Right hindlimb (tissue), 1 donor: ENCODE measurements at places on chromosomes 7 and 10.

DNA sequence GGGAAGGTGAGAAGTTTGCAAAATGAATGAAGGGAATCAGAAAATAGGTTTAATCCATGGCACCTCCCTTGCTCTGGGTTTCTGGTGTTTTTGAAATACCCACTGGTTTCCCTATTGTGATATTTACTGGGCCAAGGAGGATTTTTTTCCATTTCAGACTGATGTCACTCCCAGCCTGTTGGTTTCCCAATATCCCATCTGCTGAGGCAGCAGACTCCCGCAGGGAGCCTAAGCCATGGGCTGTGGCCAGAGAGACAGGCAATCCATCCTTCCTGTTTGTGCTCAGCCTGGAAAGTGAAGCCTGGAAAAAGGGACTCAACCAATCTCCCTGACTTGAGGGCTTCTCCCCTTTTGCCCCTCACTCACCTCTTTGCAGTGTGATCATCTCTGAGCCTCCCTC, 22.8 kb downstream of the FAM107B start:
- peak; percentile 80 for DNase-seq

DNA sequence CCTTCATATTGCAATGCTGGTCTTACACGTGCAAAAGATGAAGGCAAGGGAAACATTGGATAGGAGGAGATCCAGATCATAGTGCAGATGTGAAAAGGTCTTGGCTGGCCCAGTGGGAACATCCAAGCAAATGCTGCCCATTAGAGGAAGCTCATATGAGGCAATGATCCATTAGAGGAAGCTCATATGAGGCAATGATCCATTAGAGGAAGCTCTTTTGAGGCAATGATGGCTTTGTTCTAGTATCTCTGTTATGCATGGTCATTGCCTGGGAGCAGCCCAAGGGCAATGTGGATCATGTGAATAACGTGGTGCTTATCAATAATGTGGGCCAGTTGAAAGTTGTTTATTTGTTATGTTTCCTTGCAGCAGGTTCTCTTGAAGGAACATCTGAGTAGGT, 37.8 kb downstream of the STEAP4 start:
- no peak for DNase-seq

GRCh38 chr10:45373003-45373575, 927 bp upstream of the ALOX5 start:
- DNase-seq = no peak

GRCh38 chr7:36863901-36864701, 139.8 kb upstream of the AOAH start:
- DNase-seq = no peak

DNA sequence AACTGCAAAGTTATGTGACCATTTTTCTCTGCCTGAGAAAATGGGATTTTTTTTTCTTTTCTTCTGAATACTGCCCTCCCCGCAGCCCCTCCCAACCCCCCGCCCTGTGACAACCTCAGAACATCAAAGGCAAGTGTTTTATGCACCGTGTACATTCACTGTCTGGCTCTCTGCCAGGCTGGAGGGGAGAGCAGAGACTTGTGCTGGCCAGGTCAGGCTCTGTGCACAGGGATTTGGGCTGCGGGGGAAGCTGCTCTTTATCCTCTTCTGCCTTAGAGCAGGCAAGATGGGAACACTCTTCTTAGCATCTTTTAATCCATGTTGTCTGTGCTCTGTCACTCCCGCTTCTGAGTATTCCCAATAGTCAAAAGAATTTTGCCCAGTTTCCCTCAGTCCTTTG, 195.1 kb downstream of the CCSER2 start:
- DNase-seq = no peak

DNA sequence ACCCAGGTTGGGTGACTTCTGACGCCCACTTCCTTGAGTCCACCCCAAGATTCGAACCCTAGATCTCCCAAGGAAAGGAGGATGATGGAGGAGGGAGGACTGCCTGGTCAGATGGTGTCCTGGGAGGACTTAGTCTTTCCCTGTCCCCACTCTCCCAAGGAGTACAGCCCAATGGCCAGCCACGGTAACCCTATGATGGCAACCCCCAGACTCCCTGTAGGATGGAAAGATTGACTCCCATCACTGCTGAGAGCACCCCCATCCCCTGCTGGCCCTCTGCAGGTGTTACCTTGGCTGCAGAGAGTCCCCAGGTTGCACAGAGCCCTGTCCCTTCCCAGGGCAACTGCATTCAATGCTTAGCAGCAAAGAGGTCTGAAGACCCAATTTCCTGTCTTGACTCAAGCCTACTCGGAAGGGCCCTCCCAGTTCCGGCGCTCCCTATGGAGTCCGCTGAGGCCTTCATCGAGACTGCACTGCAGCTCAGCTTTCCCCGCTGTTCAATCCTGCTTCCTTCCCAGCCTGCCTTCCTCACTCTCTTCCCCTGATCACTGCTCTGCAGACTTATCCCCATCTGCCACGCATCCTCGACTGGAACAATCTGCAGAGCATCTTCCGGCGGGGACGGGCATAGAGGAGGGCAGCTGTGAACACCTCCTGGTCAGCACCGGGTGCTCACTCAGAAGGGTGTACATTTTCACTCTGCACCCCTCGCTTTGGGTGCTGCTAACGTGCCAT, 50.8 kb upstream of the OCM2 start:
- no peak for DNase-seq

GRCh38 chr7:101299511-101300464, 21.8 kb downstream of the IFT22 start:
- DNase-seq = no peak

- no peak for DNase-seq
Measured at GRCh38 chr7:30735631-30736030, 16.3 kb upstream of the INMT start.

GRCh38 chr10:108005627-108006026, 841.1 kb upstream of the SORCS1 start:
- DNase-seq = no peak

DNA sequence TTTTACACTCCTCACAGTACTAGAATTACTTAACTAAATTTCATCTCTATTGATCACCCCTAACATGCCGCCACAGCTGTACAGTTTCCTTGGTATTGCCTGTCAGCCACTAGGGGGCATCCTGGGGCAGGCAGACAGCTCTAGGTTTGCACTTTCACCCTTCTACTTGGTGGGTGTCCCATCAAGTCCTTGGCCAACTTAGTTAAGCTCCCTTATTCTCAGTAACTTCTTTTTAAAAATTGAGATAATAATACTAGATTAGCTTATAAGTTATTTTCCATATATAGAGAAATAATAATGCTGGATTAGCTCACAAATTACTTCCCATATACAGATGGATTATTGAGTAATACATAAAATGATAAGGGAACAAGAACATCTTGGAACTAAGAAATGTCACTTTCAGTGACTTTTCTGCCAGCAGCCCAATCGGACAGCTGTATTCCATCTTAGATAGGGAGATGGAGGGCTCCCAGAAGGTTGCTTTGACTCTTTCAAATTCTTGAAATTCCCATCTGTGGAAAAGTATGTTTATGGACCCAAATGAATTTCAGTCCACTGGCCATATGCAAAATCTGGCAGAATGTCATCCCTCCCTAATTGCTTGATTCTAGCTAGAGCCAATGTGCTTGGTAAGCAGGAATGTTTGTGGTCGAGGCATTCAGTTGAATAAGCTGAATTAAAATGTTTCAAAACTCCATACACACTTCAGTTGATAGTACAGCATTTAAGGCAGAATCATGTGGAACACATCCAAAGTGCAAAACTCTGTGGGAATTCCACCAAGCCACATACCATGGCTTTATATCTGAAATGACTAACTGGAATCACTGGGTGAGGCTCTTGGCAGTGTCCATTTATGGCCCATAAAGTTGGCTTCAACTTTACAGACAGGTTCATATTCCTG, 309.7 kb downstream of the CSTF2T start:
- peak; percentile 35 for DNase-seq

- DNase-seq = no peak
Measured at GRCh38 chr7:67738958-67739357, 742.3 kb downstream of the TYW1 start.

DNA sequence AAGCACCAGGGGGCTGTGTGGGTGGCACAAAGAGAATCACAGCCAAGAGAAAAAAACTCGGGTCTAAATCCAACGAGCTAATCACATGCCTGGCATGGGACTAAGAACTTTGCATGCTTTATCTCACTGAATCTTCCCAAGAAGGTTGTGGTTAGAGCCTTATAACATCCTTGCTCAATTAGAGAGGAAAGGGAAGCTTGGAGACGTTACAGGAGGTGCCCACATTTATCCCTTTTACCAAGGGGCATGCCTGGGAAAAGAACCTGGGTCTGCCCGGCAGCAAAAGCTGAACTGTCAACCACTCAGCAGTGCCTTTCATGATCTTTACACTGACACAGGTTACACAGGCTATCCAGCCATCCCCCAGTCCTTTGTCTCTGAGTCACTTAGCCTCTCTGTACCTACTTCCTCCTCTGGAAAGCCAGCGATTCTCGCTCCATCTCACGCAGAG, 190.1 kb downstream of the PRPF18 start:
- no peak for DNase-seq

- no peak for DNase-seq
Measured at GRCh38 chr7:7799138-7799537, 80.7 kb upstream of the RPA3 start.

- no peak for DNase-seq
Measured at GRCh38 chr7:148256433-148256832, 334.1 kb upstream of the C7orf33 start.

- DNase-seq = no peak
Measured at GRCh38 chr7:113804475-113805095, 114.2 kb downstream of the PPP1R3A start.

GRCh38 chr10:86252556-86252955, 114.0 kb downstream of the GRID1 start:
- peak; percentile 1 for DNase-seq

GRCh38 chr7:101784292-101785127, 32.9 kb upstream of the CUX1 start:
- no peak for DNase-seq

- no peak for DNase-seq
Measured at GRCh38 chr7:2527505-2528467, 8.2 kb downstream of the LFNG start.

- peak; percentile 9 for DNase-seq
Measured at GRCh38 chr10:129702605-129703004, 235.6 kb downstream of the MGMT start.

DNA sequence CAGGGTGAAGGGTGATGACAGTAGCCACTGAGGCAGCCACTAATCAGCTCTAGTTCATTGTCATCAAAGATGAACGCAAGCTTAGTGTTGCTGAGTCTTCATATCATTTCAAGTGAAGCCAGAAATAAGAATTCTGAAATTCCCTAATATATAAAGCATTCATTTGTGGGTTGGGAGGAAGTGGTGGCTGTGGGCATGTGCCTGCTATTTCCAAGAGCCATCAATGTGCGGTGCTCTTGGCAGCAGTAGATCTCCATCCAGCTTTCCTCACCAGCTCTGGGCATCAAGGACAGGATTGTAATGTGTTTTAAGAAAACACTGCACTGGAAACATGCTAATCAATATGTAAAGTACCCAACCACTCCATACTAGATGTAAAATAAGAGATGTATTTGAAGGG, 202.5 kb upstream of the AHR start:
- no peak for DNase-seq
